ENCODE measurements at places on chromosomes 5 and 9.

- no peak for DNase-seq
Measured at GRCh38 chr5:86460519-86460918, 157.2 kb upstream of the COX7C start.

- no peak for DNase-seq
Measured at GRCh38 chr9:121601194-121601593, 50.2 kb upstream of the DAB2IP start.

GRCh38 chr9:105154723-105155191 lies 89.7 kb upstream of the SLC44A1 start:
- no peak for DNase-seq

- no peak for DNase-seq
Measured at GRCh38 chr9:34589636-34590380, at the start of gene CNTFR. Gene CNTFR (minus strand): TSS chr9:34589724. CDS start chr9:34568981, 20,743 bp downstream.

- no peak for DNase-seq
Measured at GRCh38 chr9:38388283-38389223, 3.9 kb upstream of the ALDH1B1 start.

- DNase-seq, result no peak
Measured at GRCh38 chr5:67506241-67506640, 309.6 kb upstream of the CD180 start.

DNA sequence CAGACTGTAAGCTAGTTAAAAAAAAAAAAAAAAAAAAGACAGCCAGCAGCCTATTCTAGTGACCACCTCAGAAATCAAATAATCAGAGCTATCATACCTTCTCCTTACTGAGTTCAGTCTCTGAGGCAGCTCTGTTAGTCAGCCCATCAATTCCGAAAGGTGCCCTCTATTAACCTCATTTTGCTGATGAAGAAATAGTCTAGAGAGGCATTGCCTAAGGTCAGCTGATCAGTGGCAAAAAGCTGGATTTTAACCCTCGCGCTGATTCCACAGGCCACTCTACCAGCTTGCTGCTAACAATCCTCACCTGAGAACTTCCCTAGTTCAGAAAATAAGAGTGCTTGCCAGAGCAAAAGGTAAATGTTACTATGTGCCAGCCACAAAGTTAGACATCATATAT lies 172.0 kb downstream of the DENND1A start:
- DNase-seq, result no peak

- DNase-seq, result no peak
Measured at GRCh38 chr9:16871336-16872151, 1.1 kb upstream of the BNC2 start.

- DNase-seq, result no peak
Measured at GRCh38 chr9:929719-930118, 46.7 kb upstream of the DMRT3 start.

DNA sequence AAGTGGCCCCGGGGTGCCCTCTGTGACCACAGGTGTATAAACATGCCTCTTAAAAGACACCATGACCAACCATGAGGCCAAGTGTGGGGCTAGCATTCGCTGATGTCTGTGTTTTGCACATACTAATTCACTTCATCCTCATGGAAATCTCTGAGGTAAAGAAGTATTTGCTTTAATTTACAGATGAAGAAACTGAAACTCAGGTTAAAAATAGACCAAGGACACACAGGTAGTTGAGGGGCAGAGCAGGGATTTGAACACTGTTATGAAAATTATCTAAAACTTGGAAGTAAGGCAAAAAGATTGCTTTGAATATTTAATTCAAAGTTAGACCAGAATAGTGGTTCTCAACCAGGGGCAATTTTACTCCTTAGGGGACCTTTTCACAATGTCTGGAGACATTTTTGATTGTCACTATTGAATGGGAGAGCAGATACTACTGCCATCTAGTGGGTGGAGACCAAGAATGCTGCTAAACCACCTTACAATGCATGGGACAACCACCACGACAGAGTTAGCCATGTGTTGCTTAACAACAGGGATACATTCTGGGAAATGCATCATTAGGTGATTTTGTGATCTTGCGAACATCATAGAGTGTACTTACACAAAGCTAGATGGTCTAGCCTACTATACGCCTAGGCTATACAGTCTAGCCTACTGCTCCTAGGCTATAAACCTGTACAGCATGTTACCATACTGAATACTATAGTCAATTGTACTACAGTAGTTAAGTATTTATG lies 8.0 kb upstream of the FXN start:
- no peak for DNase-seq

GRCh38 chr9:105502276-105502675 lies 54.4 kb downstream of the FSD1L start:
- DNase-seq, result no peak

GRCh38 chr5:80955082-80955590 lies 5.0 kb upstream of the RASGRF2 start:
- DNase-seq, result no peak

DNA sequence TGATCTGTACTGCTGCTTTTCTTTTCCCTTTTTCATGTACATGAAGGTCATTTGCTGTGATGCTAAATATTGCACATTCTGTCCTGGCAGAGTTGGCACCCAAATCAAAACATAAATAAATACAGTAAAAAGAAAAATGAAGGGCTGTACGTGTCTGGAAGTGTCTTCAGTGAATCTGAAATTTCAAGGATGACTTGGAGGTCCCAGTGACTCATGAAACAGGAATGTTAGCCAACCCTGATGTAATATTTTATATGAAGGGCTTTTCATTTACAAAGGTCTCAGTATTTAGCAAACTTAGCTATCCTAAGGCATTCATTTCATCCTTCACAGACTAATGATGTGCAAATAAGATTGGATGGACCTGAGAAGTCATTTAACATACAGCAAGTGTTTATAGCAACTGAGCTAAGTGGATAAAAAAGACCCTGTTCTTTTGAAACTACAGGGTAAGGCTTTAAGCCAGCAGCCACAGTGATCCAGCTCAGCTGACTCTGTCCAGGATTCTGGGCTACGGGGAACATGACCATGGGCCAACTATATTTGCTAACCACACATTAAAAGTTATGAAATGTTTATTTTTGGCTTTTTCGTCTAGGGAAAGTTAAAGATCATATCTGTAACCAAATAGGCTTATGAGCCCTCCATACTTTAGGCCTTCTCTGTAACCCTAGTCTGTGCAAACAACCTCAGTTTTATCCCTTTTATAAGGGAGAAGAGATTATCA lies 104.0 kb upstream of the DMRTA1 start:
- DNase-seq, result no peak

- DNase-seq, result no peak
Measured at GRCh38 chr9:38671372-38671731, 48.6 kb downstream of the FAM240B start.

DNA sequence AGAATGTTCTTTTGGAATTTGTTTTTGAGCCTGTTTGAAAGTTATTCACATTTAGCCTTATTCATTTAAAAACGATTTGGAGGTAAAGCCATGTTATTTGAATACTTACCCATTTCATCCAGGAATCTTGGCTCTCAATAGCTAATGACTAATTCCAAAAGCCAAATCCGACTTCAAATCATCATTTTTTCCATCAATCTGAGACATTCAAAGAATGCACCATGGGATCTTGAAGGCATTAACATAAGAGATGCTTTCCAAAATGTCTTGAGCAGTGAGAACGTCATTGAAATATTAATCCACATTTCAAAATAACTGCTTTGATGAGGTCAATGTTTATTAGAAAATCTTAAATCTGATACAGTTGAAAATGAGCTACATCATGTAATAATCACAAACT lies 617.0 kb upstream of the RORB start:
- no peak for DNase-seq
